RCC 7860 (cell line): ENCODE measurements at places on chromosomes 11 and 22.

- no peak for DNase-seq
Measured at GRCh38 chr22:32919629-32920028, 118.1 kb downstream of the TIMP3 start.

DNA sequence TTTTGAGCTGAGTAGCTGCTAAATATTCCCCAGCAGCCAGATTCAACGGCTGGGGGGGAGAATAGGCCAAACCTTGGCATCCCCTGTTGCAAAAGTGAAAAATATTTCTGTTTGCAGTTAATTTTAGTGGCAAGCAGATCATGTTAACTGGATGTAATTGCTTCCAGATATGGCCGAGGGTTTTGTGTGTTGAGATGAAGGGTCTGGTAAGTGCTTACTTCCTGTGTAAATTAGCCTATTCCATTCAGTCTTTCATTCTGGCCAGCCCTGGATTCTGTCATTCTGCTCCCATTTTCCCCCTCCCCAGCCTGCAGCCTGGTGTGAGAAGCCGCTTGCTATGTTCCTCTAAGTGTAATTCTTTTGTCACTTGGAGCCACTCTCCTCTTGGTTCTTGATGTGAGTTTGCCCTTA, 17.4 kb downstream of the ZBTB16 start:
- DNase-seq = no peak

- peak; percentile 63 for DNase-seq
Measured at GRCh38 chr11:68121067-68121899, at the start of gene CHKA. Gene CHKA, minus strand, starts transcription at chr11:68121388. Its CDS starts 211 bp downstream, at chr11:68121177.

- DNase-seq = no peak
Measured at GRCh38 chr22:17563936-17564391, 666 bp downstream of the SLC25A18 start.

GRCh38 chr11:42462558-42463310, 849.1 kb upstream of the API5 start:
- no peak for DNase-seq

DNA sequence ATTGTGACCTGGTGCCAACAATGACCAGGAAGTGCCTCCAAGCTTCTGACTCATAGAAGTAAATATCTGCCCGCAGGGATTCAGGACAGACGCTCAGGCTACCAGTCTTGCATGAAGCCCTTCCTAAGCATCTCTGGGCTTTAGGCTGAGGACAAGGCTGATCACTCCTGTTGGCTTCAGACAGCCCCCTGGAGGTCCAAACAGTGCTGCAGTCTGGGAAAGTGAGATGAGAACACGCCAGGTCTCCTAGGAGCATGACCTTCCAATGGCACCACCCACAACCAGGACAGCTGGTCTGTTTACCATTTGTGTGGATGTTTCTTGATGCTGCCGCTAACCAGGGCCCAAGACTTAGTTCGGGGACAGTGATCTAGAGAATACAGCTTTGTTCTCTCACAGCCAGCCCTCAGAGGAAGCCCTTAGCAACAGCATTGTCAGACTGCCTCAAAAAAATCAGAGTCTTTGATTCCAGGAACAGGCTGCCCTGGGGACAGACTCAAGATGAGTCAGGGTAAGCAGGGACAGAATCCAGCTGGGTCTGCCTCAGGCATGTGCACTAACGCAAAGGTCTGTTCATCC, 111.2 kb downstream of the ZNF280B start:
- peak; percentile 65 for DNase-seq

DNA sequence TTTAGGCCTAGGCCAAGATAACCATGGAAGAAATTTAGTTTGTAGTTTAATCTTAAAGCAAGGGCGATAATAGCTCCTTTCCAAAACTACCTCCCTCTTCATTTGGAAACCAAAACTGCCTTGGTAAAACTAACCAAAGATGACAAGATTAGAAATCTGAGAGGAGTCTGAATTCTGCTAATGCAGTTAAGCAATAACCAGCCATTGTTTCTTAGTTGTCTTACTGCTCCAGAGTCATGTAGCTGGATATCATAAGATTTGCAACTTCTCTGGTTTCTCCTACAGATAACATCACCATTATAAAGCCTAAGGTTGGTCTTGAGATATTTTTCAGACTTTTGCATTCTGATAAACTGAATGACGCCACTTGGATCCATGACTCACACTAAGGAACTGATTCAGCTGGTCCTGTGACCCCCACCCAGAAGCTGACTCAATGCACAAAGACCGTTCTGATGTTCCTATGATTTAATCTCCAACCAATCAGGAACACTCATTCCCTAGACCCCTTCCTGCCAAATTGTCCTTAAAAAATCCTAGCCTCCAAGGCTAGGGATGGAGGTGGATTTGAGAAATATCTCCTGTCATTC, 200.8 kb downstream of the LUZP2 start:
- DNase-seq = peak; percentile 16

GRCh38 chr11:9214765-9215164, 50.4 kb downstream of the DENND5A start:
- no peak for DNase-seq

GRCh38 chr22:30605449-30606110, 1.4 kb upstream of the TCN2 start:
- DNase-seq = peak; percentile 19

GRCh38 chr22:41844513-41844912, 11.6 kb downstream of the SREBF2 start:
- no peak for DNase-seq

- DNase-seq = no peak
Measured at GRCh38 chr11:121063728-121064127, 37.3 kb upstream of the TECTA start.

DNA sequence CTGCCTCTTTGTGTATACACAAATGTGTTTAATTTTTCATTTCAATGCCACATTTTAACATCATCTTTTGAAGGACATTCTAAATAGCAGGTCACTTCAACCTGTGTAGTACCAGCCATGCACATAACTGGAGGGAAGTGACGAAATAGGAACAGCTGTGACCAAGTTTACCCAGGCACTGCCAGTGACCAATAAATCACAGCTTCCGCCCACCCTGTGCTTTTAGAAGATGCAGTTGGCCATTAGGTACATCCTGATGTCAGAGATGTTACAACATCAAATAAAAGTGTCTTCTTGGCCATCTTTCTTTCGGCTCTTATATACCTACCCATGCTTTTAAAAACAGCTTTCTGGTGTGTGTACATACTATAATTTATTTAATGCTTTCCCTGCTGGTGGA, 7.8 kb downstream of the LDLRAD3 start:
- no peak for DNase-seq

DNA sequence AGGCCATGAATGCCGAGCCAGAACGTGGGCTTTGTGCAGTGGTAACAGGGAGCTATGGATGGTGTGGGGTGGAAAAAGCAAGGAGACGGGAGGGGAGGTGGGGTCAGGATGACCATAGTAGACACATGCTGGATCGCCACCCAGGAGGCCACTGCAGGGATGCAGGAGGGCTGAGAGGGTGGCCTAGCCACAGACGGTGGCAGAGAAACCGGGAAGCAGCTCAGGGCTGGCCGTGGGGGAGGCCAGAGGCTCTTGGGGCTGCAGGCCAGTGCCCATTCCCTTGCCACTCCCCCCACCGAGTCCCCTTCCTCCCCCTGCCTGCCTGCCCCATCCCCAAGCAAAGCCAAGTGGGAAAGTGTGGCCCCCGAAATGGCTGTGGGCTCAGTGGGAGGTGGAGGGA, 59.1 kb upstream of the TCF20 start:
- no peak for DNase-seq

- DNase-seq = no peak
Measured at GRCh38 chr11:19060629-19061028, at the start of gene MRGPRX2. Gene MRGPRX2, minus strand, starts transcription at chr11:19060717. Its CDS starts 4,315 bp downstream, at chr11:19056402.

- DNase-seq = no peak
Measured at GRCh38 chr22:32880893-32881596, 79.5 kb downstream of the TIMP3 start.

GRCh38 chr11:95592471-95592870, 197.1 kb downstream of the FAM76B start:
- no peak for DNase-seq

DNA sequence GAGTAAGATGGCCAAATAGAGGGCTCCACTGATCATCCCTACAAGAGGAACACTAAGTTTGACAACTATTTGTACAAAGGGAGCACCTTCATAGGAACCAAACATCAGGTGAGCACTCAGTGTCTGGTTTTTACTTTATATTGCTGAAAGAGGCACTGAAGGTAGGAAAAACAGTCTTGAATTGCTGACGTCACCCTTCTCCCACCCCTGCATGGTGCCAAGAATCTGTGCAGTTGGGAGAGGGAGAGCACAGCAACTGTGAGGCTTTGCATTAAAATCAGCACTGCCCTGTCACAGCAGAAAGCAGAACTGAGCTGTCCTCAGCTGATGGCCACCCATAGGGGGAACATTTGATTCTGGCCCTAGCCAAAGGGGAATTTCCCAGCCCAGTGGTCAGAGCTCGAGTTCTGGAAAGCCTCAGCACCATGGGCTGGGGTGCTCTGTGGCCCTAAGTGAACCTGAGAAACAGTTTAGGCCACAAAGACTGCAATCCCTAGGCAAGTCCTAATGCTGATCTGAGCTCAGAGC, 37.9 kb downstream of the PIWIL3 start:
- DNase-seq = no peak

DNA sequence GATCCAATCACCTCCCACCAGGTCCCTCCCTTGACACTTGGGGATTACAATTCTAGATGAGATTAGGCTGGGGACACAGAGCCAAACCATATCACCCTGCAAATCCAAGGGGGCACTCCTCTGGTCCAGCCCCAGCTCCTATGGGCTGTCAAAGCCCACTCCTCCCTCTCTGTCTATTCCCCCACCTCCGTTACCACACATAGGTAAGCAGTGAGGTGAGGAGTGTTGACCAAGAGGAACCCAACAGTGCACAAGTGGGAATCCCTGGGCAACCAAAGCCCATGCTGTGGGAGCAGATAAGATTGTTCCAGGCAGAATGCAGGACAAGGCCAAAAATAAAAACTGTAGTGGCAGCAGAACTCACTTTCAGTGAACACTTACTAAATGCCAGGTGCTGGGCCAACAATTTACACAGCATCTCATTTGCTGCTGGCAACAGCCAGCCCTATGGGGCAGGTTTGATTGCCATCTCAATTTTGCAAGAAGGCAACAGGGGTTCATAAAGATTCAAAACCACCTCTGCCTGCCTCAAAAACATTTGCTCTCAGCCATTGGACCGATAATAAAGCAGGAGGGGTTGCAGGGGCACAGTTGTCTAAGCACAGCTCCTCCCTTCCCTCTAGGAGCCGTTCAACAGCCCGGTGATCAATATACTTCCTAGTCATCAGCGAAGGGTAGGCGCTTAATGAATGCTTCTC, 8.9 kb downstream of the SDF2L1 start:
- DNase-seq = no peak

DNA sequence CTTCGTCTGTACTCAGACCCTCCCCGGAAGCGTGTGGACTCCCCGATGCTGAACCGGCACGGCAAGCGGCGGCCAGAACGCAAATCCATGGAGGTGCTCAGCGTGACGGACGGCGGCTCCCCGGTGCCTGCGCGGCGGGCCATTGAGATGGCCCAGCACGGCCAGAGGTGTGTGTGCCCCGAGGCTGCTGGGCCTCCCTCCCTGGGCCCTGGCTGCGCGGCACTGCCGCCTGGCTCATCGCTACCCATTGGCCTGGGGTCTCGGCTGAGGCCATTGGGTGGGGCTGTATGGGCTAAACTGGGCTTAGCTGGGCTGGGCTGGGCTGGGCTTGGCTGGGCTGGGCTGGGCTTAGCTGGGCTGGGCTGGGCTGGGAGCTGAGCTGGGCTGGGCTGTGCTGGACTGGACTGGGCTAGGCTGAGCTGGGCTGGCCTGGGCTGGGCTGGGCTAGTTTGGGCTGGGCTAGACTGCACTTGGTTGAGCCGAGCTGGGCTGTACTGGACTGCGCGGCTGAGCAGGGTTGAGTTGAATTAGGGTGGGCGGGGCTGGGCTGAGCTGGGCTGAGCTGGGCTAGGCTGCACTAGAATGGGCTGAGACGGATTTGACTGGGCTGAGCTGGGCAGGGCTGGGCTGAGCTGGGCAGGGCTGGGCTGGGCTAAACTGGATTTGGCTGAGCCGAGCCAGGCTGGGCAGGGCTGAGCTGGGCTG, 40.7 kb downstream of the MOB2 start:
- no peak for DNase-seq

GRCh38 chr11:44143987-44144909, 48.8 kb downstream of the EXT2 start:
- DNase-seq = no peak

DNA sequence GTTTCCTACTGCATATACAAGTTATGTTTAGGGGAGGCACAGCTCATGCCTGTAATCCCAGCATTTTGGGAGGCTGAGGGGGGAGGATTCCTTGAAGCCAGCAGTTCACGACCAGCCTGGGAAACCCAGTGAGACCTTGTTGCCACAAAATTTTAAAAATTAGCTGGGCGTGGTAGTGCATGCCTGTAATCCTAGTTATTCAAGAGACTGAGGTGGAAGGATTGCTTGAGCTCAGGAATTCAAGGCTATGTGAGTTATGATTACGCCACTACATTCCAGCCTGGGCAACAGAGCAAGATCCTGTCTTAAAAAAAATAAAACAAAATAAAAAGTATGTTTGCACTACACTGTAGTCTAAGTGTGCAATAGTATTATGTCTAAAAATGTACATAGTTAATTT, 108.8 kb upstream of the TEAD1 start:
- DNase-seq = no peak

GRCh38 chr11:47991266-47991830, 11.0 kb downstream of the PTPRJ start:
- peak; percentile 85 for DNase-seq

GRCh38 chr11:12813371-12814225, 139.4 kb downstream of the TEAD1 start:
- DNase-seq = peak; percentile 48

DNA sequence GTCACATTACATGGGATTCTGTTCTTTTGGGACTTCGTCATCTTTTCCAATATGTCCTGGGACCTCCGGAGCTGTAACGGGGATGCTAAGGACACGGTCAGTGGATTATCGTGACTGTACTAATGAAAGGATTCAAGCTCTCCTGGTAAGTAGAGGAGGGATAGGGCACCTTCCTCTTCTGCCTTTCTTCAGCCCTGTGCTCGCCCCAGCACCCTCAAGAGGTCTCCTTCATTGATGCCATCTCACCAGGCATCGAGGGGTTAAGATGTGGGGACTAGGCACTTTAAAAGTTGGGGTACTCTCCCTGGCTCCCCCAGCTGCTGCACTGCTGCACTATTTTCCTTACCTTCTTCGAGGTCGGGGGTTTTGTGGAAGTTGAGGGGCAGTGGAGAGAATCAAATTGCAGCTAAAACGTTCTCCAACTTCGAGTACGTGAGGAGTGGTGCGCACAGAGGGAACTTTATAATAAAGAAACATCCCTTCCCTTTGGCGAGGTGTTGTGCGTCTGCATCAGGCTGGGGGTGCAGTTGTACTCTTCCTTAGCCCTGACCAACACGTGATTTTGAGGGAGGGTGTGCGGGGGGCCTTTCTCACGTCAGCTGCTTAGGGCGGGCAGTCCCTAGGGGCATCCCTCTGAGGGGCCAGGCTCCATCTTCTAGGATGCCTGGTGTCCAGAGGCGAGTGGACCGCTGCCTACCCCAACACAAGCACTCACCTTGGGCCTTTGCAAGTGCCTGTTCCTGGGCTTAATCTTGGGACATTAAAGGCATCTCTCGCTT, 96.1 kb downstream of the GRAMD1B start:
- no peak for DNase-seq
